ENCODE measurements at places on chromosomes 2 and 18. TPM values are rescaled to one million over a fixed set of nuclear protein-coding genes. Genes with fewer than 3 reads are reported as not detected.

Gene PCARE
- total RNA-seq, result 0.51 TPM

Gene MCEE
- total RNA-seq, result 42.2 TPM

Gene RGPD8
- 4.8 TPM for total RNA-seq

Gene GPR45
- total RNA-seq, result not detected

Gene RIT2
- not detected for total RNA-seq

Gene CRIM1
- total RNA-seq, result 21.7 TPM

Gene CEP76
- total RNA-seq, result 3.4 TPM

Gene GKN2
- not detected for total RNA-seq

Gene TBR1
- total RNA-seq, result not detected

Gene CYP27C1
- total RNA-seq, result 0.05 TPM

Gene ZC3H8
- total RNA-seq, result 10.6 TPM

Gene MOGAT1
- 0.38 TPM for total RNA-seq

Gene CYP1B1
- 19.6 TPM for total RNA-seq

Gene G6PC2
- total RNA-seq, result not detected

Gene OTOS
- total RNA-seq, result not detected

Gene LRATD1
- 2.5 TPM for total RNA-seq

Gene C2orf80
- not detected for total RNA-seq

Gene LHCGR
- total RNA-seq, result 0.11 TPM

Gene MBD5
- total RNA-seq, result 36.6 TPM

Gene TRABD2A
- 0.73 TPM for total RNA-seq

Gene LINC00305
- not detected for total RNA-seq

Gene MRPL33
- total RNA-seq, result 360 TPM

Gene DCDC2C
- not detected for total RNA-seq

Gene FAP
- 0.62 TPM for total RNA-seq

Gene TAF4B
- 1.2 TPM for total RNA-seq

Data from Right ventricle myocardium inferior (tissue), 1 donor.